ENCODE measurements at places on chromosomes 4 and X.

DNA sequence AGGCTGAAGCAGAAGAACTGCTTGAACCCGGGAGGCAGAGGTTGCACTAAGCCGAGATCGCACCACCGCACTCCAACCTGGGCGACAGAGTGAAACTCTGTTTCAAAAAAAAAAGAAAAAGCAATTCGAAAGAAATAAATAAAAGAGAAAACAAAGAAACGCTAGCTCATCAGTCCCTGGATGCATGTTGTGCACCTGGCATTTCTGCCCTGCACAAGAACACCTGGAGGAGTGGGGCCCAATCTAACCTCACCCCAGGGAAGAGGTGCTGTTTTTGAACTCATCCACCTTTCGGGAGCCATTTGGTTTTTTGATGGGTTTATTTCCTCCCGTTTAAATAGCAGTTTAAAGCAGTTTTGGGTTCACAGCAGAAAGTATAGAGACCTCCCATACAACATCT, 5.7 kb upstream of the MRFAP1 start:
- no peak for DNase-seq

GRCh38 chr4:100109921-100110320, 80.3 kb downstream of the DDIT4L start:
- DNase-seq = no peak

DNA sequence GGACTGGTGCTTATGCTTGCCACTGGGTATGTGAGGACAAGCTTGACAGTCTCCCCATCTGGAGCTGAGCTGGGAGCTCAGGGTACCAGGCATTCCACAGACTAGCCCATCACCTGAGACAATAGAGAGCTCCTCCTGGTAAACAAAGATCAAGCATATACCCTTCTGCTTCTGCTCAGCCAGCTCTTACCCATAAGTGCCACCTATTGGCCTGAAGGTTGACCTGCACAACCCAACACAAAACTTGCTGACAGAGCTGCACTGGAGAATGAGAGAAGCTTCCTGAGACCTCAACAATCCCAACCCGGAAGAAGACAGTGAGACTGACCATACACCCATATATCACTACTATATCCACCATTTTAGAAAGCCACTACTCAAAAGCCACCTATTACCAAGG, 1049.2 kb upstream of the INTU start:
- no peak for DNase-seq

GRCh38 chrX:7264399-7264798, 116.4 kb upstream of the PUDP start:
- no peak for DNase-seq

DNA sequence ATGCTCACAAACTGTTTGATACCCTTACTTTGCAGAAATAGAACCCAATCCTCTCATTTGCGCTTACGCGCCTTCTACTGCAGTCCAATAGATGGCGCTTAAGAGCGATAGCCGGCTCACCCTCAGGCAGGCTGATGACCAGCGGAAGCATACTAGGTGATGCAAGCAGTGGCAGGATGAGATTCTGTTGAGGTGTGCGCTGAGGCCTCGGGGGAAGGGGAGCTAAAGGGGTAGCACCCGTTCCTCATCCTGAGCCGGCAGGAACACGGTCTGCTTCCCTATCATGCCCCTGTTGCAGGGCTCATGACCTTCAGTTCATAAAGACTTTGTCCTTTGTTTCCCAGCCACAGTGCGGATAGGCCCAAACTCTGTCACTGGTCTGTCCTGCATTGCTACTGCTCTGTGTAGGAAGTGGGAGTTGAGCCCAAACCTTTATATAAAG, 628.9 kb downstream of the TLL1 start:
- DNase-seq = no peak

DNA sequence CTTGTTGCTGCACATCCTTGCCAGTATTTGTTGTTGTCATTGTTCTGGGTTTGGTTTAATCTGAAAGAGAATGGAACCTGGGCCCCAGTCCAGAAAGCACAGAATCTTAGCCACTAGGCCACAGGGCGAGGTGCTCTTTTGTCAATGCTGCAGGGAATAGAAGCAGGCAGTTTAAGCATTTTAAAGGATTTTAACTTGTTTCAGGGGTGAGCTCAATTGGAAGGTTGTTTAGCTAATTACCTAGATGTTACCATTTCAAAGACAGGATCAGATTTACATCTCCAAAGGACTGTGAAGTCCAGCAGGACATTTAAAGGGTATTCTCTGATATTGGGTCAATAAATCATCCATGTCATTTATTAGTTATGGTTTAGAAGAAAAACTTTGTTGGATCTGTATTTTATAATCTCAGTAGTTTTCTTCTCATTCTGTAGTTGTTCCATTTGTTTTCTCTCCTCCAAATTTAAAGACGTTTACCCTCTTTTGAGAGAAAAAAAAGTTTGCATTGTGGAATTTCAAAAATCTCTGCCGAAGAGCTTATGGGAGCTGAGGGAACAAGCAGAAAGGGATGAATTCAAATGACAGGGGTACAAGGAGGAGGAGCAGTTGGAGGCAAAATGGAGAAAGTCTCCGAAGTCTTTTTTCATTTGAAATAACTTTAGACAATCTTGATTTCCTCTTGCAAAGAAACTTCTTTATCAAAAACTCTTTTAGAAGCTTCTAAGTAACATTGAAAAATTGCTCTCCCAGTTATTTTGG, 57.5 kb upstream of the FAM47C start:
- DNase-seq = no peak
